Activated T-cell treated with anti-CD3 and anti-CD28 coated beads, Interleukin-2, amount 50 U/mL, for 24 hours (primary cell): ENCODE measurements at places on chromosomes 12 and 14.

GRCh38 chr12:6181583-6182278 is 18.5 kb upstream of the CD9 start:
- no peak for DNase-seq

- DNase-seq, result no peak
These were observed 79.4 kb downstream of the TBX3 start for GRCh38 chr12:114604606-114605005.

DNA sequence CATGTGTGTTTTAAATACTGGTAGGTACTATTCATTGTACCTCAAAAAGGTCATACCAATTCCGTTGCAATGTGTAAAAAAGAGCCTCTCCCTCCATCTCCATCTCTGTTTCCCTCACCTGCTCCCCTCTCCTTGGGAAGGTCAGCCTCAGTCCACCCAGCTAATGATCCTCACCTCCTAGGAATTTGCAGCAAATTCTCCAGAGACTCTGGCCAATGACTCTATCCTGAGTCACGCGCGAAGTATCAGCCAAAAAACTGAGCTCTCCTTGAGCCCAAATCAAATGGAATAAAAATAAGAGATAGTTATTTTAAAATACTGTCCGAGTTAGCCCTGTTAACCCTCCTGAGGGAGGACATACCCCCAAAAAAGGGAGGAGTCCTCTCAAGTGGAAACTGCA is 148.4 kb downstream of the DPF3 start:
- DNase-seq, result no peak

- DNase-seq, result no peak
These were observed 116.2 kb upstream of the FRMD6 start for GRCh38 chr14:51535443-51536044.
